ENCODE measurements at places on chromosomes 16 and 17.

DNA sequence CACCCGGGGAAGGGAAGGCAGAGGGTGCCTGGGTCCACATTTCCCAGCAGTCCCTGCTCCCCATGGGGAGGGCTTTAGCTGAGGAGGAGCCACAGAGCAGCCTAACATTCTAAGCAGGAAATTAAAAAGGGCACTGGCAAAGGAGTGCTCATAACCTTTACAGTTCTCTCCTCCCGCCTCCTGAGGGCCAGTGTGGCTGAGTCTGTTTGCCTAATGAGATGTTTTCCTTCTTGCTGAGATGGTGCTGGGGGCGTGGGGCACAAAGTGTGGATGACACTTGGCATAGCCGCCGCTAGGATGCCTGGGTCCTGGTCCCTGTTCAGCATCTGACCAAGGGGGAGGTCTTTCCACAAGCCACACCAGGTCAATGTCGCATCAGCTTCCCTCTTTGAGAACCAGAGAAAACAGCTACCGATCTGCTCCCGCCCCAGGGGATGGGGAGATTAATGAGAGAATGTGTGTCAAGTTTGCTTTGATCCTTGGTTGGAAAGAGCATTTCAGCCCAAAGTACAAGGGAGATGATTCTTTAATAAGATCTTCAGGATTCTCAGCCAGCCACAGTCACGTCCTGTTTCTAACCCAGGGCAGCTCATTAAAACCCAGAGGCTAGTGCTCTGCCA lies 5.8 kb downstream of the KIF18B start:
- no peak for DNase-seq

DNA sequence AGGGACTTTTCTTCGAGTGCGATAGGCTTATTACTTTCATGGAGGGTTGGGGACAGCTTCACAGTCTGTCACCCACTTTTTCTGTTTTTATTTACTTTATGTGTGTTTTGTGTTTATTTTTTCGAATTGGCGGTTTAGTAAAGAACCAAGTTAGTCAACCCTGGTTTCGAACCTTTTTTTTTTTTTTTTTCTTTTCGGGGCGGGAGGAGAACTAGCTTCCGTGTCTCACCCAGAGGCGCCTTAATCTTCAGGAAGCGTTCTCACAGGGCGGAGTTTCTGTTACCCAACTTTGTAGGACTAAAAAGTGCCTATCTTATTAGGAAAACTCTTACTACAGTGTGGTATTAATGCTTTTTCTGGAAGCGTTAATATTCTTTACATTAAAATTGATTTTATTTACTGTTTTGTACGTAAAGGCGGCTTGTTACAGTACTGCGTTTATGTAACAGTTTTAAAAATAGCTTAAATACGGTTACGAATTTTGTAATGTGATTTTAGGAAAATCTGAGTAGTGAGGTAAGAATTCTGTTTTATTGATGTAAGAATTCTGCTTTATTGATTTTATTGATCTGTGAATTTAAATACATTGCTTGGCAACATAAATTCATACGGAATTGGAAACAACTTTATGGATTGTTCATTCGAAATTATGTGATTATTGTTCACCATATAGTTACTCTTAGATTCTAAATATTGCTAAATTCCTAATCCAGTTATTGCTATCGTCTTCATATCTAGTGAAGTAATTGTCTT lies 885 bp downstream of the ZNF207 start:
- no peak for DNase-seq

- DNase-seq, result no peak
Measured at GRCh38 chr17:74687886-74688285, 24.8 kb downstream of the CD300LF start.

DNA sequence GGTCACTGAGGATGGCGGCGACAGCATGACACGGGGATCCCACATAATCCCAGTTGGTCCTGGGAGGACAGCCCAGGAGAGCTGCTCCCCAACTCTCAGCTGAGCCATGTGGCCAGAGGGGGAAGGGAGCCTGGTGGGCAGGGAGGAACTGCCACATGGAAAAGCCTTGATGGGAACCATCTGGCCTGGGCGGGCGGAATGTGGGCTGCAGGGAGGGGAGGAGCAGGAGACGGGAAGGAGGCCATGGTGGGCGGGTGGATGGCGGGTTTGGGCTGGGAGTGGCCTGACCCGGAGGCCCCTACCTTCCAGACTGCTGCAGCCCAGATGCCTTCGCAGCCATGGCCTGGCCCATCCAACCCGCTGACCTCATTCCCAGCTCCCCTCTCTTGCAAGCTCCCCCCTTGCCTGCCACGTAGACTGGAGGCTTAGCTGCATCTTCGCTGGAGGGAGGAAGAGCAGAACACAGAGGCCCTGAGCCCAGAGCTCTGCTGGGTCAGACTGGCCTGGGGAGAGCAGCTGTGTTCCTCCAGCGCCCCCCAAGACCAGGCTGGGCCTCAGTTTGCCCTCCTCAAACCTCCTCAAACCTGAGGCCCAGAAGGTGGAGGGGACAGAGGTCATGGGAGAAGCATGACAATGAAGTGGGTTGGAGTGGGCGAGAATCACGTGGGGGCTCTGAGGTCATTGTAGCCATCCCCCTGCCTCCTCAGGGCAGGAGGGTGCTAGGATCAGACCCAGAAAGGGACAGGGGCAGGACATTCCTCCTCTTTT lies 8.2 kb upstream of the COL1A1 start:
- DNase-seq, result no peak

DNA sequence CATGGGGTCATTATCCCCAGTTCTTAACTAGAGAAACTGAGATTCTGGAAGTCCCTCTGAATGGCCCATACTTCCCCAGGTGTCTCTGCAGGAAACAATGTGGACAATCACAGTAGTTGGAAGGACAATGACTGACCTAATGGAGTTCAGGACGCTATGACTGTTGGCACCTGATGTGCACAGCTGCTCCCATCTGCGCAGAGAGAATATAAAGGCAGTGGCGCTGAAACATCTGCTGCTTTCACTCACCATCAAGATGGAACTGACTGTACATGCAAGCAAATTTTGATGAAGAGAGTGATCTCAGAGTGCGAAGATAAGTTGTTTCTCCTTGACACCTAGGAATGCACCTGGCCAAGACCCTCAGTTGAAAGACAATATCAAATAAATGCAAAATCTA lies 395.7 kb upstream of the ASIC2 start:
- no peak for DNase-seq

- no peak for DNase-seq
Measured at GRCh38 chr16:64975821-64976220, 146.0 kb downstream of the CDH11 start.

GRCh38 chr17:79916506-79916905 lies 77.3 kb upstream of the CBX4 start:
- DNase-seq, result no peak

- DNase-seq, result no peak
Measured at GRCh38 chr17:44502598-44503146, 534 bp downstream of the GPATCH8 start.

DNA sequence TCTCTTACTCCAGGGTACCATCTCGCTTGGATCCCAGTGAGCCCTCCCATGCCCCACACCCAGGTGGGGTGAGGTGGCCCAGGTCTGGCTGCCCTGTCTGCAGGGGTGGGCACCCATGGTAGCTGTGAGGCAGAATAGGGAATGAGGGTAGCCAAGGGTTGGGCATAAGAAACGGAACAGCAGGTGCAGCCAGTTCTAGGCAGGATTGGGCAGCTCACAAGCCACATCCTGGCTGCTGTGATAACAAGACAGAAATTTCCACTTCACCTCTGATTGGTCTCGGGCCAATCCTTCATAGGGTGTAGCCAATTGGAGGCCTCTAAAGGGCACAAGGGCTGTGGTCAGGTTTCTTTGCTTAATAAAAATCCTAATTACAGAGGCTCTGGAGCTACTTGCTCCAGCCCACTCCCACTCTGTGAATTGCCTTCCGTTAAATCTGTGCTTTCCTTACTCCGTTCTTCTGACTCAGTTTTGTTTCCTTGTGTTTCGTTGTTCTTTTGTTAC lies 1.5 kb upstream of the ARHGDIG start:
- no peak for DNase-seq

DNA sequence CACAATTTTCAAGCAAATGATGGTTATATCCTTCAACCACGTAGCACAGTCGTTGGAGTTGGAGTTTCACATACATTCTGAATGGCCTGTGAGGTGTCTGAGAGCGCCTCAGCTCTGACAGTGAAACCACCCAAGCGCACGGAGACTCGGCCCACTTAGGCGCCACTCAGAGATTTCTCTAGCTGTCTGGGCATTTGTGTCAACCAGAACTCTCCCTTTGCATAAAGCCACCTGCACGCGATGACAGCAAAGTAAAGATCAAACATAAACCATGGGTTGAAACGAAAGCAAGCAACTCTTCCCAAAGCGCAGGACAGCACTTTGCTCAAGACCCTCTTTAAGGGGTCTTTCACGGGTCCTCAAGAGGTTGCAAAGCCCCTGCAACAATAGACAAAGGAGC lies 533 bp downstream of the SLC6A4 start:
- DNase-seq, result no peak

DNA sequence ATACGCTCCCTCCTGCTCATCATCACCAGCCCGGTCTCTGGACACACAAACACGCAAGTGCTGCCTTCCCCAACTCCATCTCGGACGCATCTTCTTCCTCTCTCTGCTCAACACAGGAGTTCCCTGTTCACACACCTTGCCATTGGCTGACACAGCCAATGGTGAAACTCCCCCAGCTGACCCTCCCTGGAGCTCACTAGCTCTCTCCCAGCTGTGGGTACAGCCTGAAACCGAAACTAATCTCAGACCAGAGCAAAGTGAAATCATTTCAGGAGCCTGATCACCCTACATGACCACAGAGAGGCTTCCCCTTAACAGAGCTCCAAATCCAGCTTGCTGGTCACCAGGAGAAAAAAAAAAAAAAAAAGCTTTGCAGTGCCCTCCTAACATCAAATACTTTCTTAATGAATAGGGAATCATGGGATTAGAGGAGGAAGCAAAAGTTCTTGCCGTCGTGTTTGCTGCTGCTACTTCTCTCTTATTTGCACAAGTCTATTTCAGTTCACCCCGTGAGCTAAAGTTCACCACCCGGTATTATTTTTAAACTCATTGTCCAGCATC lies 8.3 kb downstream of the CUEDC1 start:
- no peak for DNase-seq

- no peak for DNase-seq
Measured at GRCh38 chr17:60080545-60080944, 1.8 kb upstream of the HEATR6 start.

GRCh38 chr17:75319904-75320691 lies 30.9 kb upstream of the SLC25A19 start:
- DNase-seq, result no peak

DNA sequence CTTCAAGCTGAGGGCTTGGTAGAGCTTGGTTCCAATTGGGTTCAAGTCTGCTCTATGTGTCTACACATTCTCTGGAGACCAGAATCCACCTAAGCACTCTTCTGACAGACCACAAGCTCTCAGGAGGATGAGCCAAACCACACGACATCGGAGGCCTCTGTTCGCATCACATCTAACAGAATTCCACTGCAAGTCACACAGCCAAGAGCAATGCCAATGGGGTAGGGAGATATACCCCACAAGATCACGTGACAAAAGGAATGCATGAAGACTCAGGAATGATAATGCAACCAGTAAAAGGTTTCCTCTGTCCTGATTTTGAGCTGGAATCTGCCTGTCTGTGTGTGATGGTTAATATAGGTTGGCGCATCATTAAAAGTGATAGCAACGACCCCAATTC lies 46.6 kb upstream of the RPL38 start:
- DNase-seq, result no peak

DNA sequence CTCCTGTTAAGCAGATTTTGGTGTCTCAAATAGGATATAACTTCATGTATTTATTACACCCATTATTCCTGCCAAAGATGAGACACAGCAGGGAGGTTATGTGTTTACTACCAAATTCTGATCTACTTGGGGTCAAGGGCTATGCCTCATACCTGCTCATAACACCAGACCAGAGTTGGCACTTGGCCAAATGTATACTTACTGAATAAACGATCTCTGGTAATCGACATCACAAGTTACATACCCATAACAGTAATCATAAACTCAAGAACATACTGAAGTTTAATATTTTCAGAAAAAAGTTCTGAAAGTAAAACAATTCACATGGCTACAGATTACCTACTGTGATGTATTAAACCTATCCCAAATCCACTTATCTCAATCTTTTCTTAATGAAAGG lies 2.9 kb downstream of the TMEM170A start:
- DNase-seq, result no peak

- no peak for DNase-seq
Measured at GRCh38 chr16:9797306-9797705, 384.9 kb downstream of the GRIN2A start.
